ENCODE measurements at places on chromosomes 13 and 19.
A peak's percentile ranks its signal among the peaks of the same experiment; 100 is the strongest.

GRCh38 chr13:106373304-106373988 lies 162.0 kb downstream of the EFNB2 start:
- DNase-seq: no peak

DNA sequence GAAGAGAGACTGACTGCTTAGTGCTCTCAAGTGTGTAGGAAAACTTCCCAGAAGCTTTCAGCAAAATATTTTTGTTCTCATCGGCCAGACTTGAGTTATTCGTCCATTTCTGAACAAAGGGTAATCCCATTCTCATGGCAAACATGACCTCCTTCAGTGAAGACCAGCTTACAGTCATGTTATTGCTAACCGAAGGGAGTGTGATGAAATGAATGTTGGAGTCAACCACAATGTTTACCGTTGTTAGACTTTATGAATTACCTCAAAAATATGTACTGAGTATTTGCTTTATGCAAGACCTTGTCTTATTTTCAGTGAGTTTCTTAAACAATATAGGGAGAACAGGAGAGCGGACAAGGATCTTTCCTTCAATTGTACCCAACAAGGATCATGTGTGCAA lies 228.6 kb downstream of the LMO7 start:
- DNase-seq: no peak

DNA sequence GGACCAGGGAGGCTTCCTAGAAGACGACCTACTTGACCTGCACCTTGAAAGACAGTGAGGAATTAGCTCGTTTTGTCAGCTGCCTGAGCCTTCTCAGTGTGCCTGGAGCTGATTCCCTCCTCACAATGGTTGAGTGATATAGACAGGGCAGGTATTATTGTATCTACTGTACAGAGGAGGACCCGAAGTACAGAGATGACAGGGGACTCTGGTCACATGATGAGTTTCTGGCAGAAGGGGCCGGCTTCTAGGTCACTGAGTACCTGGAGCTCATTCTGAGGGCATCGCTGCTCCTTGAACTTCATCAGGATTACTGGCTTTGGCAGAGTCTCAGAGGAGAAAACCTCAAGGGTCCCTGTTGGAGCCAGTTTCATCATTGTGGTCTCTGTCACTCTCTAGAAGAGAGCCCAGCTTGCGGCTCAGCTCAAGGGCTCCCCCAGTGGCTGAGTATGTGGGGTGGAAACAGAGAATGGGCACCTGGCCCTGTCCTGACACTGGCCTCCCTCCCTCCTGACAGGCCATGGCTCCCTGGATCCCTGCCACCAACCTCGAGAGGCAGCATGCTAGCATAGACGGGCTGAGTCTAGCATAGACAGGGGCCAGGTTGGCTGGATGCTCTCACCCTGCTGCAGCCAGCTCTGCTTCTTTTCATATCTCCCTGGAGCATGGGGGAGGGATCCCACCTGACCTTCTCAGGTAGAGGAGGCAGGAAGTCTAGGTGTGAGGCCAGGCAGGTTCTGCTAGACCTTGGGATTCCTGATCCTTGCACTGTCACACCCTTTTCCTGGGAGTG lies 38.7 kb downstream of the NFIX start:
- DNase-seq: peak; percentile 79

- DNase-seq: no peak
Observed at GRCh38 chr13:22062478-22063205, 391.8 kb downstream of the FGF9 start.

GRCh38 chr19:16726916-16727315 lies 7.3 kb downstream of the NWD1 start:
- DNase-seq: no peak

DNA sequence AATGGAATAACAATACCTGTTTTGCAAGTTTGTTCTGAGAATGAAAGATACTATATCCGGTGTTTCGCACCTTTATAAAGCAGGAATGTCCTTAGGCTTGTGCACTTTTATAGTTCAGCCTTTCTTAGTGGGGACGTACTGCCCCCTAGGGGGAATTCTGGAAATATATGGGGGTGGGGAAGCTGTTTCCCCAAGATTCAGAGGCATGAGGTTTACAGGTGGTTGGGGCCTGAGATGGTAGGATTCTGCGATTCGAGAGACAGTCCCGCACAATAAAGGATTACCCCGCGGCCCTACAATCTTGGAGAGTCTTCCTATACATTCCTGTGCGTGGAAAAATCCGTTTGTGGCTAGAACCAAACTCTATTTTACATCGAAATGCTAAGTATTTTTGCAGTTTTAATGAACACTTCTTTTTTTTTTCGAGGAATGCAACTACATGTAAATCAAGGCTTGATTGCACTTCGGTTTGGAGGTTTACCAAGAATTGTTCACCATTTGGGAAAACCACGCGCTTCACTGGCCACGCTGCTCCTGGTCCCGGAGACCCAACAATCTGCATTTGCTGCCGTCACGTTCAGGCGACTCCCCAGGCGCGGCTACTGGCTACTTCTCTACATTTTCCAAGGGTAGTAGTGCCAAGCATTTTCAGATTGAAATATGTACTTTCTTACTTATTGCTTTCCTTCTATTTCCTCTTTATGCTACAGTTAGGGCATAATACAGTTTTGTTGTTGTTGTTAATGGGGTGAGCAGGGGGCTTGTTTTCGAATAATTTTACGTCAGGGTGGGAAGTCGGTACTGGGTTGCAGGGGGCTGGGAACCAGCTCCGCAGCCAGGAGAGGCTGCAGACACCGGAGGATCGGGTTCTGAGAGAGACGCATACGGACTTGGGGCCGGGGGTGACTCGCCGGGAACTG lies 830 bp downstream of the NEK5 start:
- peak; percentile 79 for DNase-seq

GRCh38 chr13:74171641-74172040 lies 37.4 kb upstream of the KLF12 start:
- DNase-seq: no peak

GRCh38 chr19:51749979-51750378 lies 1.7 kb downstream of the FPR1 start:
- DNase-seq: no peak

DNA sequence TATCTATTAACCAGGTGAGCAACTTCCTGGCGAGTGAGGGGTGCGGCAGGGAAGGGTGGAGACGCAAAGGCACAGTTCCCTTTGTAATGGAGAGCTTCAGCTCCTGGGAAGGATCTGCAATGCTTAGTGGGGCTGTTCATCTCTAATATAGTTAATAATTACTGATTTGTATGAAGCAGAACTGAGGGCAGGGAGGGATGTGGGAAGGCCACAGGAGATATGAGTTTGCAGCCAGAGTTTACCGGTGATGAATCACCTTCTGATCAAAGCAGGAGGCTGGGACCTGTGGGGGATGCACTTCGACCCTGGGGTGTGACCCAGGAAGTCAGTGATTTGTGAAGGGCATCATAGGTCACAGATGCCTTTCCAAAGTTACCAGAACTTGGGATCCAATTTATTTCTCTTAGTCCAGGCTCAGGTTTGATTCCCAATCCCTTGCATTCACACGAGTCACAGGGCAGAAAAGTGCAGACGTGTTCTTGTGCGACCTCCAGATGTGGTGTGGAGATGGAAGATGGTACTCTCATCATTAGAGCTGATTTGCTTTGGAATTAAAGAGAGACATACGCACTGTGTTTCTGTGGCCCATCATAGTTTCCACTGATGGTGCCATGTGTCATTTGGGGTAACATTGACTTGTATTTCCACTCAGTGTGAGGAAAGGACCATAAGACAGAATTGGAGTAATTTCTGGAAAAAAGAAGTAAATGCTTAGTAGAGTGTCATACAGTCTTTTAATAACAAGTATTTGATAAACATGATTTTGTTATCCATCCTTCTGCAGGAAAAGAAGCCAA lies 55.0 kb downstream of the LRCH1 start:
- DNase-seq: no peak

GRCh38 chr19:41930926-41931592 lies 2.8 kb upstream of the ERFL start:
- DNase-seq: no peak

DNA sequence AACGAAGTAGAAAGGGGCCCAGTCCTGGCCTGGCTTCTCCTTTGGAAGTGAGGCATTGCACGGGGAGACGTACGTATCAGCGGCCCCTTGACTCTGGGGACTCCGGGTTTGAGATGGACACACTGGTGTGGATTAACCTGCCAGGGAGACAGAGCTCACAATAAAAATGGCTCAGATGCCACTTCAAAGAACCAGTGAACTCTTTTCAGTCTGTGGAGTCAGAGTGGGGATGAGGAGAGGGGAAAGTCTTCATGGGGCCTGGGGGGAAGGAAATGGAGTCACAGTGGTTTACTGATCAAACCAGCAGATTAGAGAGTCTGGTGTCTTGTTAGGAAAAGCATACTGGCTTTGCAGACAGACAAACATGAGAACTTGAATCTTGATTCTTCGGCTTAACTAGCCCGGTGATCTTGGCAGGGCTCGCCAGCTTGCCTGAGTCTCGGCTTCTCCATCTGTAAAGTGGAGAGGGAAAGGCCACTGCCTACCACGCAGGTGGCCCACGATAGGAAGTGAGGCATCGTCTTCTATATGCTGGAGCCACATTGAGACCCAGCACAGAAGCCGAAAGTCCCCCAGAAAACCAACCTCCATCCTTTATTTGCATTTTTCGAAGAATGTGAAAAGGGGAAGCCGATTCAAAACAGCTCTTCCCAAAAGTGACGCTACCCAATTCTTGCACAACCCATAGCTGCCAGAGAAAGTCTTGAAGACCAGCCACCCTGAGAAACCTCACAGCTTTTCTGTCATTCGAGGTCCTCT lies at the start of gene FFAR1:
Gene FFAR1, plus strand, starts transcription at position 732 of the 759 bp plus-strand sequence. CDS start 3,650 bp downstream, outside the sequence.
- DNase-seq: peak; percentile 78

DNA sequence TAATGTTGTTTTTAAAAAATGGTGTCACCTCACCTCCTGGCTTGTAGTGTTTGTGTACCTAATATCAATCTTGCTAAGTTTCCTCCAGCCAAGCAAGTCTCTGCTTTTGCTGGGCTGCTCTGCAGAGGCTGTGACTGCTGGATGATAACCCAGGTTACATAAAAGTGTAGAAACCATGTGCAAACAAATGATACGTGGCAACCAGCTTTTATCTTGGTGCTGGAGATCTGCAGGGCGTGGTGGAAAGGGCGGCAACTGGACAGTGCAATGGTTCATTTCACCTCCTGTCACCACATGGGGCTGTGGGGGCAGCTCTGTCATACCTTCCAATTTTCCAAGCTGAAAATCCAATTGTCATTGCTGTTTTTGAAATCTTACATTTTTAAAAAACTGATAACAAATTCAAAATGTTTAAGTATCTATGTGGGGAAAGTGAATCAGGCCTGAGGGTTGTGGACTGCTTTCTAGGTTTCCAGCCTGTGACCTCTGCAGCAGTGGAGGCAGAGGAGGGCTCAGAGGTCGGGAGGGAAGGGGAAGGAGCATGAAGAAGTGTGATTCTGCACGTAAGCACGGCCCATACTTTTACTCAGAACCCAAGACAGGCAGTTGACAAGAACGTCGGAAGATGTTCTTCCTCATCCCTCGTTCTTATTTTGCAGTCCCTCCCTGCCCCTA lies 9.7 kb downstream of the GPR42 start:
- no peak for DNase-seq

Measured in GM10248 (cell line).